ENCODE measurements at places on chromosomes 1 and 21.

GRCh38 chr1:225361176-225361575, 66.7 kb downstream of the LBR start:
- DNase-seq = no peak

DNA sequence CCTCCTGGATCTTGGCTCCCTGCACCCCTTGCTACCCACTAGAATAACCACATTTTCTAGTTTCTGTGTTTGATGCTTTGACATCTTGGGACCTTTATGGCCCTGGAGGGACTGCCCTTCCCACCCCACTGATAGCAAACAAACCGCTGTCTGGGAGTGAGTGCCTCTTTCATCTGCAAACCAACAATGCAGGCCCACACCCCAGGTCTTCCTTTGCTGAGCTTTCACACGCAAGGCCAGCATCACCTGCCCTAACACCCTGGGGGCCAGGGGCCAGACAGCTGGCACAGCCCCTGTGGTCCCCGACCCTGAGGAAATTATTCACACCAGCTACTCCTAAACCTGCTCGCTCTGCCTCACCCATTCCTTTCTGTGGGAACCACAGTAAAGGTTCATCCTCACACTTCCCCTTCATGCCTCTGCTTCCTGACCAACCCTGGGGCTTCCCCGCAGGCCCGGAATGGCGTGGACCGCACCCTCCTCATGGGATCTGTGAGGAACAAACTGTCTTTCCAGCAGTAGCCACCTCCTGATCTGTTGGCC, 15.4 kb downstream of the SLC2A7 start:
- DNase-seq = no peak

DNA sequence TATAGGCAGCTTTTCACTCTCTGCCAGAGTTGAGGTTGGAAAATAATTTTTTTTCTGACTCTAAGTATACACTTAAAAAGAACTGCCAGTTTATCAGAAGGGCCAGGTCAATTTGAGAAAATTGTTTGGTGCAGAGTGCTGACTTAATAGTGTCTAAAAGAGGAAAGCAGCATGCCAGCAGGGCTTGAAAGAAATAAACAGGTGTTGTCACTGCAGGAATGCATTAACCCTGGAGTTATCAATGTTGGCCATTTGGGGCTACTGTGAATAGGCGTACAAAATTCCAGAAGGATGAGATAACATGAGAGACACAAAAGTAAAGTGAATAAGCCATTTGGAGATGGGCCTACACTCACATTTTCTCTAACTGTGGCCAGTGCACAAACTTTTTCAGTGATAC, 220.6 kb upstream of the PLD5 start:
- DNase-seq = no peak

DNA sequence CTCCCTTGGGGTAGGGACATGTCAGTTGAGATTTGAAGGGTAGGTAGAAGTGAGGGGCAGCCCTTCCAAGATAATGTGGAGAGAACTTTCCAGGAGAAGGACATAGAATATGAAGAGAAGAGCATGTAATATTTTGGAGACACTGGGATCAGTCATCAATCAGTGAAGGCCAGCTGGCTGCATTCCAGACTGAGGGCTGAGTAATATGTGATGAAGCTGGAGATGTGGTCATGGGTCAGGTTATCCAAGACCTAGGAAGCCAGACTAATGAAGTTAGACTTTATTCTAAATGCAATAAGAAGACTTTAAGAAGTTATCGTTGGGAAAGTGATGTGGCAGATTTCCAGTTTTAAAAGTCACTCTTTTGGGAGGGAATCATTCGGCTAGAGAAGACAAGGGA, 262.0 kb downstream of the HMCN1 start:
- no peak for DNase-seq

DNA sequence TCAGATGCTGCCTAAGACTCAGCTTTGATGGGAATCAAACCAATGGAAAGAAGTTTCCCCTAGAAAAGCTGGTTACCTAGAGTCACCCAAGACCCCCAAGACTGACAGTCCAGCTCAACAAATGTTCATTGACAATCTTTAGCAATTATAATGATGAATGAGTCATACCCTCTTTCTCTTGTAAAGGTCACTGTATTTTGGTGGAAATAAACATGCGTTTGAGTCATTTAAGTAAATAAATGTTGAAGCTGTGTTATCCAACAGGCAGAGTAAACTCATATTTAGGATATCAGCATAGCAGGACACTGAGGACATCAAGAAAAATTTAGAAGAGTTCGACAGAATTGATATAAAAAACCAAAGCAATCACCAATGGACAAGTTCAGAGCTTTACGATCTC, 295.9 kb downstream of the RGS7 start:
- no peak for DNase-seq

- DNase-seq = no peak
These were observed 10.0 kb upstream of the DNAH14 start for GRCh38 chr1:224919508-224919907.

DNA sequence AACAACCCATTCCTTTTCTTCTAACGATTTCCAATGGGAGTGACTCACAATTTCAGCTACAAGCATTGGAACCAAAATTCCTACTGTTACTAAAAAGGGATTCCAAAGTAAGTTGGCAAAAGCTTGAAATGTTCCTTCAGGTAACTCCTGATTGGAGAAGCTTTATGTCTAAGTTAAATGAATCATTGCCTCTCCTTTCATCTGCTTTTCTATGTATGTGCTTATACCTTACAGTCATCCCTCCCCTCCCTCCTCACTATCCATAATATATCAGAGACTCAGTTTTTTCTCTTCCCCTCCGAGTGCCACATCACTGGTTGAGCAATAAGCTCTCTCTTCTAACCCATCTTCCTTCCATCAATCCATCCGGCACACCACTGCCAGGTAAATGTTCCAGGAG, 86.8 kb downstream of the TIAM1 start:
- DNase-seq = no peak

- no peak for DNase-seq
These were observed 10.0 kb downstream of the PUM1 start for GRCh38 chr1:31055501-31055900.

DNA sequence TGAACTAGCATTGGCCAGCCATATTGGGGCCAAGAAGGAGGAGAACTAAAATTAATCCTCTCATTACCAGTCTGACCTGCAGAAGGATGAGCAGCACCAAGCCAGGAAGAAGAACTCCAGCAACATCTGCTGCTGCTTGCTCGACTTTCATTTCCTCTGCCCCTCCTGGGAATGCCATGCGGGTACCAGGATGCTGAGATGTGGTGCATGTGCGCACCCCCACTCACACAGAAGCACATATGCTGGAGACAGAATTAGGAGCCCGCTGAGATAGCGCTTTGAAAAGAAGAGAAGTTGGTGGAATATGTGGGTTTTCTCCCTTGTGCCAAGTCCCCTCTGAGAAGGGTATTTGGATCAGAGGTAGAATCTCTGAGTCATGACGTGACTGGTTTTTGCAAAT, 70.4 kb downstream of the PLXNA2 start:
- no peak for DNase-seq

GRCh38 chr1:229066591-229066990, 204.3 kb upstream of the RAB4A start:
- no peak for DNase-seq

DNA sequence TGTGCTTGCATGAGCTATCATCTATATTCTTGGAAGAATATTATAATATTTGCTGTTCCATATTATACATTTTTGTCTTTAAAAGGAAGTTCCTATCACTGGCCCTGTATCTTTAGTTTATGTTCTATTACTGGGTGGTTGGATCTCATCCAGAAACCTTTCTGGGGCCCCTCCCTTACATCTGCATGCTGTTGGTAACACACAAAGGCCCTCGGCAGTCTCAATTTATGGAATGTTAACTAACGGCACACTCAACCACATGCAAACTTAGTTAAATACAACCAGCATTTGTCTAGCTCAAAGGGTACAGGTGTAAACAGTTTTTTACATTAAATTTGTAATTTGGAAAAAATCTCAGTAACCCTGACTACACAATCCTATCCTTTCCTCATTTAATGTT, 9.7 kb upstream of the HYI start:
- DNase-seq = no peak

- no peak for DNase-seq
These were observed 31.2 kb downstream of the SCCPDH start for GRCh38 chr1:246755419-246755818.

DNA sequence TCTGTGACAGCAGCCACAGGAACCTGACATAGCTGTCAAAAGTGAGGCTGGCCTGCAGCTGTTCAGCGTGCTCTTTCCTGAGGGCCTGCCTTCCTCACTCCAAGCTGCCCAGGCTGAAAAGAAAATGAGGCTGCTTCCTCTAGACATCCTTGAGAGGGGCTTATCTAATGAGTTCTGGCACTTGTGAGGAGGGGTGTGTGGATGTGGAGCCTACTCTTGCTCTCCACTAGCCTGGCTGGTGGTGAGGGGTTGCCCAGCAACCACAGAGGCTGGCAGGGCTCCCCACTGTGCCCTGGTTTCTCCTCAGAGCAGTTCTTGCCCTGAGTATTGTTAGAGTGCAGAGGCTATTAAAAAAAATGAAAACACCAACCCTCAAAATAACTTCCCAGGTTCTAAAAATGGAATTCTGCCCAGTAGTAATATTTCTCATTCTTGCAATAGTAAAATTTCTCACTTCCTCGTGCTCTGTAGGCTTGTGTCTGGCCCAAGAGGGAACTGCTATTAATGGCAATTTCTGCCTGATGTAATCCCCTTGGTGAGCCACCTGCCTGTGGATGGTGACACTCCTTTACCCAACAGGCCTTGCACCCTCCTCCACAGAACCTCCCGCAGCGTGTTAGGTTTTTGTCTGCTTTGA, 52.6 kb upstream of the EPS8L3 start:
- no peak for DNase-seq

GRCh38 chr1:157134442-157134841, 3.8 kb downstream of the ETV3 start:
- DNase-seq = no peak

Data from NCI-H2029 treated with DMSO at 0.1 percent for 48 hours (cell line).